ENCODE measurements at places on chromosomes 7 and 10.
A peak's percentile ranks its signal among the peaks of the same experiment; 100 is the strongest.

DNA sequence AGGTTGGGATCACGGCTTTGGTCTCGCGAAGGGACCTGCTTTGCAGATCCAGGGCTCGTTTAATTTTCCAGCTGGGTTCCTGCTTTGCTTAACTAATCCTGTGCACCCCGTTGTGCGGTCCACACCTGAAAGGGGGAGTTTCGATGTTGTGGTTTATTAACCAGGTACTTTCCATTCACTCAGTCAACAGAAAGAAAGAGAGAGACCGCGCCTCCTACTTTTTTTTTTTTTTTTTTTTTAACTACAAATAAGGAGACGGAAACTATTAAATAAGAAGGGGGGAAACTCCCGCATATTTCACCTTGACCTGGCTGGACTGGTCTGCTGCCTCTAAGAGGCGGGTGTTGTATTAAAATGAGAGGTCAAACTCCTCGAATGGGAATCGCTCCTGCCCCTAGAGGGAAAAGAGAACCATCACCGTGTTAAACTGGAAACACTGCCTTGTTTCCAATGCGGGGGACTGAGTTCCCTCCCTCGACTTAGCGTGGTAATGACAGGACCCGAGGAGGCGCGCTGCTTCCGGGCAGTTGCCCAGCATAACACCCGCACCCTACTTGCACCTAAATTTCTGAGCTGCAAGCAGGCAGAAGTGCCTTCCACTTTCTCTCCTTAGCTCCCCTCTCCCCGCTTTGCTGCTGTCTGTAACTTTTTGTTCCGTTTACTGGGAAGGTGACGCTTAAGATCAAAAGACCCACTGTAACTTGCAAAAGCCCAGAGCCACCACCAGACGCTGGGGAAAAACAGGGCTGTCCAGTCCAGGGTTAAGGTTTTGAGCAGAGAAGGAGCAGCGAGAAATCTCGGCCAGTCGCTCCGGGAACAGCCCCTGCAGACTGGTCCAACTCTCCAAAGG is 1.1 kb upstream of the ITGB8 start:
- DNase-seq, result no peak

DNA sequence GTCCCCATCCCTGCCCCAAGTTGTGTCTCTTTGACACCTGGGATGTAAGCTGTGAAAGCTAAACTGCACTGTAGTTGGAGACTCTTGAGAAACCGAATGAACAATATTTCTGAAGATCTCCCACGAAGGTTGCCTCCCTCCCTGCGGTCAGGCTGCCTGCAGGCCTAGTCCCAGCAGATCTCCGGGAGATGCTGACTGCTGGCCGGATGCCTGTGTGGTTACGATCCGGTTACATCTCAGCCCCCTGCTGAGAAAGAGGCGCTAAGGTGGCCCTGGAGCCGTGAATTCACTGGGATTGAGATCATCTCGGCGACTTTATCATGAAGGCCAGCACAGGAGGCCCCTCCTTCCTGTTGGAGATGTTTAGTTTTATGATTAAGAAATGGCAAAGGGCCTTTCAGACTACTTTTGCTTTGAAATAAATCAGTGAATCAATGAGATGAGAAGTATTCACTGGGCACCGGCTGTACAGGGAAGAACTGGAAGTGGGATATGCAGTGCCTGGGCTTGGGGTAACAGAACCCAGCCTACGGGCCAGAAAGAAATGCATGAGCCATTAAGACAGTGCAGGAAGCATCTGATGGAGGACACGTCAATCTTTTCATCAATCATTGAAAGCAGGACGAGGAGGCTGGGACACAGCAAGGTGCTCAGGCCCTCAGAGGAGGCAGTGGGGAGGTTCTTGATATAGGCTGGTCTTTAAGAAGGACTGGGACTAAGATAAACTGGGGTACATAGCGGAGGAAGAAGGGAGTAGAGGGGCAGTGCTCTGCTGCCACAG is 177.6 kb downstream of the PRKAG2 start:
- DNase-seq, result no peak

DNA sequence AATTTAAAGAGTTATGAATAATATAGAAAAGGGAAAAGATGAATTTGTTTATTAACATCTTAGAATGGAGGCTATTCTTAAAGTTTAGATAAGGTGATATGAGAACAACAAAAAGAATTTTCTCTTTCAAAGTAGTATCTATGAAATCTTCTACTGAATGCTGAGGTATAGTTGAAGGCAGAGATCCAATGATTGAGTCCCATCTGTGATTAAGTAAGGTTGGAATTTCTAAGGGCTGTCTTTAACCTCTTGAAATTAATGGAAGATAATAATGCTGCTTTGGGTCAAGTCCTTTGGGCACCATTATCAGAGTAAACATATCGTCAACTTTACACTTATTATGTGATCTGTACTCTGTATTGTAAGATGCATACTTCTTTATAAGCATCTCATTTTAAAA is 307.9 kb downstream of the PRKG1 start:
- DNase-seq, result no peak

DNA sequence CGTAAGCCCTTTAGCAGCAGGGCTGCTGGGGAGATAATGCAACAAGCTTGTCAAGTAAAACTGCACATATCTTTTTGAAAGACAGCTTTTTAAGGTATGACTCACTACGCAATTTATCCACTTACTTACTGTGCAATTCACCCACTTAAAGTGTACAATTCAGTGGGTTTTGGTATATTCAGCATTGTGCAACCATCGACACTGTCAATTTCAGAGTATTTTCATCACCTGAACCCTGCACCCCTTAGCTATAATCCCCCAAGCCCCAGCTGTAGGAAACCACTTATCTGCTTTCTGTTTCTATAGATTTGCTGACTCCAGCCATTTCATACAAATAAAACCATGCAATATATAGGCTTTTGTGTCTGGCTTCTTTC is 168.0 kb downstream of the PTPN20 start:
- DNase-seq, result no peak

- peak; percentile 40 for DNase-seq
Measured at GRCh38 chr10:124696446-124697392, 47.5 kb downstream of the FAM53B start.

GRCh38 chr7:128882134-128882533 is 19.5 kb downstream of the ATP6V1F start:
- no peak for DNase-seq

DNA sequence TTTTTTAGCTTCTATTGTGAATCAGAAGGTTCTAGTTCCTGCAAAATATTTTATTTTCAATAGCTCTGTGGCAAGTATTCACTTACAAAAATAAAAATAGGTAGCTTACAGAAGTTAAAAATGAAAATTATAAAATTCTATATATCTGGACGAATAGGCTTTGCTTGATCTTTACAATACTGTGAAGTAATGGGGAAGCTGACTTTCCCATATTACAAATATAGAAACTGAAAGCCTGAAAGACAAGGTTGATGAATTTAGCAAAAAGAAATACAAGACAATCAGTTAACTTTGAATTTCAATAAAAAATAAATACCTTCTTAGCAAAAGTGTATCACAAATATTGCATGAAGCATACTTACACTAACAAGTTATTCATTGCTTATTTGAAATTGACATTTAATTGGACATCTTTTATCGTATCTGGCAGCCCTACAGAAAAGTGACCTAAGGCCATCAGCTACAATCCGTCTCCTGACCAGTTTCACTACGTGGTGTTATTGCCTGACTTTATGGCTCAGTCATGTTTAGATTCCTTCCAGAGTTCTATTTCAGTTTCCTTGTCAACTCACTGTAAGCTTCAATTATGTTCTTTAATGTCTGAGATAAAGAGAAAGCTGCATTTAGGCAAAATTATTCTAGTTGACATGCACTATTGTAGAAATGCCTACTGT is 310.5 kb upstream of the HGF start:
- DNase-seq, result no peak

- no peak for DNase-seq
Measured at GRCh38 chr7:80763289-80763688, 124.8 kb downstream of the CD36 start.

DNA sequence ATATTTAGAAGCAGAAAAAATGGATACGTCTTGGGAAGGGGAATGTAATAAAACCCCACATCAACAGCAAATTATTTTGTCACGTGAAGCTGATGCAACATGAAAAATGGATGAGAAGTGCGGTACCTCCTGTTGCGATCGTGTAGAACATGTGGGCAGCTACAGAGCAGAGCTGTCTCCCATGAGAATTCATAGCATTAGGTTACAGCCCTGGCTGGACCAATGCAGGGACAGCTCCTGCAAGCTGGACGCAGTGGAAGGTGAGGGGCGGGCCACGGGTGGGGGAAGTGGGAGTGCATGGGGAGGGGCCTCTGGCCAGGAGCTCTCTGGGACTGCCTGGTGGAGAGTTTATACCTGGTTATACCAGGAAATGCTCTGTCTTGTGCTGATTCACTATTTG is 120.3 kb downstream of the GATA3 start:
- DNase-seq, result no peak

- DNase-seq, result peak; percentile 37
Measured at GRCh38 chr10:100998183-100998990, 1.2 kb upstream of the LZTS2 start.

- no peak for DNase-seq
Measured at GRCh38 chr7:140581411-140581810, 59.2 kb downstream of the DENND2A start.

GRCh38 chr7:73879977-73880681 is 19.2 kb downstream of the TMEM270 start:
- DNase-seq, result no peak

DNA sequence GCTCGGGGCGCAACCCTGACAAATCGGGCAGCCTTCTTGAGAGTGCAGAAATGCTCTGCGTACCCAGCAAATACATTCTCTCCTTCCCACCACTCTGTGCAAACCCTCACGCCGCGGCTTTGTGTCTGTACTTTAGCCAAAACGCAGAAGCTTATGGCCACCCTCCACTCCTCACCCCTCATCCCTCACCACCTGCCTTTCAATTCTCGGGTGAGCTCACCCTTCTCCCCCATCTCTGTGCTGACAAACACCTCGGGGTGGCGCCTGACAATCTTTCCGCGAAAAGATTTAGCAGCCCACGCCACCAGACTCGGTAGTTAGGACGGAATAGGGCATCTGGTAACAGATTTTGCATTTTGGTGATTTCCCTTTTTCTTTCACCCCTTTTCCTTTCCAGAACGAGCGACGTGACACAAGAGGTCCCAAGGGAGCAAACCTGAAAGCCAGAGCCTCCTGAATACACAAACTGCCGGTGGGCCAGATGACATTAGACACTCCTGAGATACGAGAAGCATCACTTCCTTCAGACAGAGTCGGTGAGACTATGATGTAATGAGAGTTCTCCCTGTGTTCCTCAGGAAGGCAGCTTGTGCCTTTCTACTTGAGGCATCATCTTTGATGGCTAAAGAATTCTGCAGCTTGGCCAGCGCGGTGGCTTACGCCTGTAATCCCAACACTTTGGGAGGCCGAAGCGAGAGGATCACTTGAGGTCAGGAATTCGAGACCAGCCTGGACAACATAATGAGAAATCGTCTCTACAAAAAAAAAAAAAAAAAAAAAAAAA is 671 bp upstream of the ATAD1 start:
- peak; percentile 72 for DNase-seq

DNA sequence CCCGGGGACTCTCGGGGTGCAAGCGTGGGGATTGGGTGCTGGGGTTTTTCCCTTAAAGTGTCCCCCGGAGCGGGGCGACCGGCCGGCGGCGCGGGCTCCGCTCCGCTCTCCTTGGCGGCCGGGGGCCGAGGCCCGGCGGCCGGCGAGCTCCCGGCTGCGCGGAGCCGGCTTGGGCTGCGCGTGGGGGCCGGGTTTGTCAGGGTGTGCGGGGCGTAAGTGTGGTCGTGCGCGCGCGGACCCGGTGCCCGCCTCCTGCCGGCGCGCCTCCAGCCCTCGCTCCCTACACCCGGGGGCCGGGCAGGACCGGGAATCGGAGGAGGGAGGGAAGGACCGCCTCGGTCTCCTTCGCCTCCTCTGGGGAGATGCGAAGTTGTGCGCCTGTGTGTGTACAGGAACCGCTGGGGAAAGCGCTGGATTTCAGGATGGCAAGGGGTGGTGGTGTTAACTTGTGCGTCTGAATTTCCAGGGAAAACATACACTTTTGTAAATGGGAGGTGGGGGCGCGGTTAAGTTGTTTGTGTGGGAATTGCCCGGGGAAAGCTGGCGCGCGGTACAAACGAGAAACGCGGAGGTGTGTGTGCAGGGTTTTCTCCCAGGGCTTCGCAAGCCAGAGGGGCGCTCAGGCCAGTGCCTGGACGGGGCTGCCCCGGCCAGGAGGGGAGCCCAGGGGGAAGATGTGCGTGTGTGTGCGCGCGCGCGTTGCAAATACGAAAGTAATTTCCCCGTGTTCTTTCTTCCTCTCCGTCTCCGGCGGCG is 737 bp downstream of the ZMIZ1 start:
- DNase-seq, result peak; percentile 38

DNA sequence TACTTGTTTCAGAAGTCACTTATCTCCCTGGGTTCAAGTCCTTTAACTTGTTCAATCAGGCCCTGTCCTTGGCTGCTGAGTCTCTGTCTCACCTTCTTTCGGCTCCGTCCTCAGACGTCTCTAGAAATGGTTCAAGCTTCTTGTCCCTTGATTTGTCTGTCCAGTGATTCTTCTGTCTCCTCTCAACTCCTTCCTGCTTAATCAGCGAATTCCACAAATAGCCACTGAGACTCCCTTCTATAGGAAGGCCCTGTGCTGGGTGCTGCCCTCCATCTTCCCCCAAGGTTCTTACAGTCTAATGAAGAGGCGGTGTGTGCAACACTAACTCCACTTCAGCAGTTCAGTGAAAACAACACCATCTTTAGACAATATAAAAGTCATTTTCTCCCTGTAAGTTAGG is 12.7 kb downstream of the FAM241B start:
- no peak for DNase-seq

DNA sequence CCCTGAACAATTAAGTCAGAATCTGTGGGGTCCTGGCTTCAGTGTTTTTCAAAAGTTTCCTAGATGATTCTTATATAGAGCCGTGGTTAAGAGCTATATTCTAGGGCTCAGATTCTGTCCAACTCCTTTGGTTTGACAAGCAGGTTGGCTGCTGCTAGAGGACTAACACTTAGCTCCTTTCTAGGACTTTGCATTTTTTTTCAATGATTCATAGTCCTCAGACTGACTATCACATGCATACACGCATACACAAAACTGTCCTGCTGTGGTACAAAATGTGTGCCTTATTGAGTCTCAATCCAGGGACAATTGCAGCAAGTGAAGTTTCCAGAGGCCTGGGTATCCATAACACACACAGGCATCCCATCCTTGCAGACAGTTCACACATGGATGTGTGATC is 392.0 kb downstream of the NRG3 start:
- no peak for DNase-seq

DNA sequence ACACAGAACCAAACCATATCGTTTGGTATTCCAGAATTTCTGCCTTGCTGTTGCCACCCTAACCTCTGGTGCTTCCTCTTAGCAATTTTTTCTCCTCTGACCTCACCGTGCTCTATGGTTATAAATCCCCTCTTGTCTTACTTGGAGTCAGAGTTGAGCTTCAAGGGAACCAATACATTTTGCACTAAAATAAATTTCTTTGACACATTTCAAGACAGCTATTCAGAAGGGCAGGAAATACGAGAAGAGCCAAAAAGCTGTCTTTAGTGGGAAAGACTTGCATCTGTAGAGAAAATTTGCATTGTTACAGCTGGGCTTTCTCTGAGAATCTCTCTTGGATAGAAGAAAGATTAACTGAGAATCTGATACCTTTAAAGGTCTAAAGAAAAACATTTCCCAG is 14.5 kb upstream of the AKR1C2 start:
- DNase-seq, result no peak
